ENCODE measurements at places on chromosomes 4 and X.

- DNase-seq: no peak
Measured at GRCh38 chr4:1010395-1011021, 918 bp upstream of the FGFRL1 start.

DNA sequence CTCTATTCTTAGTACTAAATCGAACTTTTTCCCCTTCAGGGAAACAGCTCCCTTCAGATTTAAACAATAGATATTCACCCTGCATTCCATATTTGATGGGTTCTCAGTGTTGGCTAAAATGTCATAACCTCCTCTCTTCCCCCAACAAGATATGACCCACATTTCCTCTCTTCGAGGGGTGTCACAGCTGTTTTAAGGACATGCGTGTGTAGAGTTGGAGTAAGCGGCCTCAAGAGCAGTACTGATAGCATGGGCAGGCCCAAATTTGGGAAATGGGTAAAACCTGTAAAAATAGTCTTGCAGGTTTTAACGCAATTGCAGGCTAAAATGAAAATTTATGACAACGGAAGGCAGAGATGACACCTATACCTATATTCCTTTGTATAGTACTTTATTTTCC lies 28.7 kb downstream of the SAT1 start:
- no peak for DNase-seq

GRCh38 chr4:120071192-120071795 lies 4.6 kb upstream of the MAD2L1 start:
- DNase-seq: peak; percentile 18

DNA sequence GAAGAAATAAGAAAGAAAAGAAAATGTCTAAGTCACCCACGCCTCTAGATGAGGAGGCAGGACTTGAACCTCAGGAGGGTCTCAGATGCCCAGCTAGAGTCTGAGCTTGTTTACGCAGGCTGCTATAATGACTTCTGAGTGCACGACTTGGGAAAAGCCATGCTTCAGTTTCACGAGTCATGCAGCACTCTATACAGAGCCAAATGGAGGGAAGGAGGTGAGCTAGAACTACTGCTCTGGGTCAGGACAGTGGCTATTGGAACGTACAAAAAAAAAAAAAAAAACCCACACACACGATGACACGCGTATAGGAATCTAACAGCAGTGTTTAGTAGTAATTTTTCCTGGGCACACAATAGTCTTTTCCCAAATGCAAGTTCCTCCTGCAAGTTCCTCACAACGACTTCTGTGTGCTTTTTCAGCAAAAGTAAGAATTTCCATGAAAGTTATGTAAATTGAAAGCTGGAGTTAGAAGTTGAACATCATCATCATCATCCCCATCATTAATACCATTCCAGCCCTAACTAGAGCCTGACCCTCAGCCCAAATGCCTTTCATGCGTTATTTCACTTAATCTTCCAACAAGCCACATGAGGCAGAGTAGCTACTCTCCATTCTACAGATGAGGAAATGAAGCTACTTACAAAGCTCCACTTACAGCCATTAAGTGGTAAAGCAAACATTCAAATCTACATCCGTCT lies 36.6 kb downstream of the IRF2 start:
- DNase-seq: no peak

DNA sequence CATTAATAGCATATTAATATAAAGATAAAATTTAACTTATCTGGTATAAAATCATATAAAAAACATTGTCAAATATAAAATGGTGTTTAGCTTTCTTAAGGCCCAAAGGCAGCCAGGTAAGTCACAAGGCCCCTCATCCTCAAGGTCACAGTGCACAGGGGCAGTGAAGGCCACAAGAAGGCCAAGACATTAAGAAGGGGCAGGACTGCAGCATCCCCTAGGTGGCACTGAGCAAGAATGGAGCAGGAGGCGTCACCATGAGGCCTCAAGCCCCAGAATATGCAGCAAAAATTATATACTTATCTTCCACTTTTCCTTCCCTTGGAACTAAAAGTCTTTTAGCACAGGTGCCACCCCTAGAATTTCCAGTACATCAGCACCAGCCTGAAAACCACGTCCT lies 49.5 kb upstream of the MAGEA8 start:
- DNase-seq: no peak

DNA sequence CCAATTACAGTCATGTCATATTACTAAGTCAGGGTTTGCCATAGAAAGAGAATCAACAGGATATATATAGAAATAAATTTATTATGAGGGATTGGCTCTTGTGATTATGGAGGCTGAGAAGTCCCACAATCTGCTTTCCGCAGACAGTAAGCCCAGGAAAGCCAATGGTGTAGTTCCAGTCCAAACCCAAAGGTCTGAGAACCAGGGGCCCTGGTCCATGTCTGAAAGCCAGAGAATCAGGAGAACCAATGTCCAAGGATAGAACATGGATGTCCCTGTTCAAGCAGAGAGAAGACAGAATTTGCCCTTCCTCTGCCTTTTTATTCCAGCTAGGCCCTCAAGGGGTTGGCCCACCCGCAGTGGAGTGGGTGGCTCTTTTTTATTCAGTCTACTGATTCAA lies 25.6 kb downstream of the FABP2 start:
- DNase-seq: no peak

DNA sequence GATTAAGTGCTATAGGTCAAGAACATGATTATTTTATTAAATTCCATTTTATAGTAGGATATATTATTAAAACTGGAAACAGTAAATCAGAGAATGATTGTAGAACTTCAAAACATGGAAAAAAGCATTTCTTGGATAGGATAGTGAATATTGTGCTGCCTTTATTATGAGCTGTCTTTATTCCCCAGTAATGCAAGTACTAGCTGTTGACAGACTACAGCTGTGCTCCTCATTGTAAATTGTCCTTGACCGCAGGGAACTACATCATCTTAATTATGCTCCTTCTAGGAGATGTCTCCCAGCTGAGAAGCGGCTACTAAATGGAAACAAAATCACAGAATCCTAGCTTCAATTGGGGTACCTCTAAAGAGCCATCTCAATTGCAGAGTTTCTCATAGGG lies 1457.2 kb upstream of the PCDH7 start:
- no peak for DNase-seq

GRCh38 chr4:13537832-13538177 lies 6.5 kb downstream of the NKX3-2 start:
- no peak for DNase-seq

DNA sequence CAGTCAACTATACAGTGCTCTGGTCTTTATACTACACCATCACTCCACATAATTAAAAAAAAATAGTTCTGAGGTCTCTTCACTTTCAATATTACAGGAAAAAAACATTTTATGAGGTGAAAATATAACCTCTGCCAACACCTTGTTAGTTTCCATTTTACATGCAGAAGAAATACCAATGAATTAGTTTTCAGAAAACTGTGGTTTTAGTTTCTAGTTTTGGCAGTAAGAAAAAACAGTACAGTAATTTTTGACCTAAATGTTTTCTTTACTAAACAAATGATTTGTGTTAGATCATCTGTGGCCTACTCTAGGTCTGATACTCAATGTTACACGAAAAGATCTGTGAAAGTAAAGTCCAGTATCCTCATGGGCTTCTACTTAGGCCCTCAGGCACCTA lies 10.0 kb downstream of the SULT1E1 start:
- DNase-seq: no peak

GRCh38 chr4:87704001-87704400 lies 53.9 kb downstream of the DMP1 start:
- DNase-seq: no peak

DNA sequence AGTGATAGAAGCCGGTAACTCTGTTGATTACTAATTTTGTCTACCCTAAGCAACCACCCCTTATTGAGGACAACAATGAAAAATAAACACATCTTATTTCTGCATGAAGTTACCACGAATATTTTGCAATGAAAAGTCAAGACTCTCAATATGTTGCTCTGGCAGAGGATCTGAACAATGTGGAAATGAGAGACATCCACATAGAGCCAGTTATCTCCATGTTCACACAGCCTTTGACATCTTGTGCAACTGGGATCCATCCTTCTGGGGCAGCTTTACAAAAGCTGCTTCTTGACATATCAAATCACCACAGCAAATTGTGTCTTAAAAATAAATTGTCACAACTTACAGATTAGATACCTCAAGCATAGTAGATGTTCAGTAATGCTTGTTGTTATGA lies 10.2 kb downstream of the EDNRA start:
- no peak for DNase-seq

- no peak for DNase-seq
Measured at GRCh38 chrX:123277347-123277746, 93.3 kb downstream of the GRIA3 start.

DNA sequence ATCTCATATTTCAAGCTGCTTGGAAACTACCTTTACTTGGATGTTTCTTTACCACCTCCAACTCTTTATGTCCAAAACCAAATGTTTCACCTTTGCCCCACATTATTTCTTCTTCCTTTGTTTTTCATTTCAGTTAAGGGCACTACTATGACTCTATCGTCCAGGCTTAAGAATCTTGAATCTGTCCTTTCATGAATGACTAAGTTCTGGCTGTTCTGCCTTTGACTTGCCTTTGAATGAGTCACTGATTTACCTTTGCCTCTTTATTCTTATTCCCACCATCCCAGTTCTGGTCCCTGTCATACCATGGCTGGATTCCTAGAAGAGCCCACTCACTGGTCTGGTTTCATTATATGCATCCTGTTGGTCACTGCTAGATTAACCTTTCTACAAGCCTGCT lies 30.6 kb upstream of the PLAC1 start:
- no peak for DNase-seq

DNA sequence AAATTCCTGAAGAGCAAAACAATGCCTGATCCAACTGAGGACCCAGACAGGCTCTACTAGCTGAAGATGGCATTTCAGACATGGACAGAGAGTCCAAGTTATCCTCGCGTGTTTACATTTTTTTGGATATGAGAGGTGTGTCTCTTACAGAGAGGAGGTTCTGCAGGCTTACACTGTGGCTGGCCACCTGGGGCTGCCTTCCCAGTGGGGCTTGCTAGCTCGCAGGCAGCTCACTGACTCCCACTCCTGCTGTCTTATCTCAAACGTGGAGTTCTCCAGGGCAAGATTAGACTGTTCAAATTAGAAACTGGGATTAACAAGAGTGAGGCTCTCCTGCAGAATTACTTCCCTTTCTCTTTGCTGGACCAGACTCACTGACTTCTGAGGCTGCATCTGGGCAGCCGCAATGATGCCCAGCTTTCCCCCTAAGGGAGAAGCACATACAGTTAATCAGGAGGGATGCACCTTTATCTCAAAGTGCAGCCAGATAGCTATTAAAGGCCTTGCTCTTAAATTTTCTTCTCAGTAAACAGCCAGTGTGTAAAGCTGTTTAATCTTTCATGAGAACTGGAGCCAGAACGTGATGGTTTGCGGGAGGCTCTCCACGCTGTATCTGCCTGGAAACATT lies 123.0 kb downstream of the ENPP6 start:
- DNase-seq: no peak

DNA sequence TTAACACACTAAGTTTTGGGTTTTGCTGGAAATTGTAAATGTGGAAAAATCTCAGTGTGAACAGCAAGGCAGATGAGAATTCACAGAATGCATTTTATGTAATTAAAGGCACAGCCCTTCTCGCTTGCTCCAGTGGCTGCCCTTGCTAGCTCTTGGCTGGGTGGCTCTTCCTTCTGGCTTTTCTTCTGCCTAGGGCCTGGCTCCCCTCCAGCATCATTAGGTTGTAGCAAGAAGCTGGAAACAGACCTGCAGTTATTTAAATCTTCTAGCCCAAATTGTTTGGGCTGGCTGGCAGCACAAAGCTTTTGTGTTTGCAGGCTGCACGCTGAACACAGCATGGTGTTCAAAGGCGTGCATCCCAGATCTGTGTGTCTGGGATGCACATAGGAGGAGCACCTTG lies 56.5 kb downstream of the LIMCH1 start:
- DNase-seq: peak; percentile 83

- no peak for DNase-seq
Measured at GRCh38 chr4:8231551-8232049, 32.5 kb downstream of the SH3TC1 start.

DNA sequence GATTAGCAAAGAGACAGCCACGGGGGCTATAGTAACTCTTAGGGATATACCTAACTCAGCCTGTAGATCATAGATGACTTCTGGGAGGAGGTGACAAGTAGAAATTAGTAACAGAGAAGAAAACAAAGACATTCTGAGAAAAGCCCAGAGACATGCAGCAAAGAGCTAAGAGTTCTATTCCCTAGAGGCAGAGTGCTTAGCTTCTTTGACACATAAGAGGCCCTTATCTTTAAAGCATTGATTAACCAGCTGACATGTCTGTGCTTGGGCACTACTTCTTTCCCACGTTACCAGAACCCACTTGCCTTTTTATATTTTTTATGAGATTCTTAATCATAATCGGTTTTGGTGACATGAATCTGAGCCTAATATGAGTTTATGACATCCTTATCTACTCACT lies 179.5 kb downstream of the GABRB1 start:
- DNase-seq: no peak

DNA sequence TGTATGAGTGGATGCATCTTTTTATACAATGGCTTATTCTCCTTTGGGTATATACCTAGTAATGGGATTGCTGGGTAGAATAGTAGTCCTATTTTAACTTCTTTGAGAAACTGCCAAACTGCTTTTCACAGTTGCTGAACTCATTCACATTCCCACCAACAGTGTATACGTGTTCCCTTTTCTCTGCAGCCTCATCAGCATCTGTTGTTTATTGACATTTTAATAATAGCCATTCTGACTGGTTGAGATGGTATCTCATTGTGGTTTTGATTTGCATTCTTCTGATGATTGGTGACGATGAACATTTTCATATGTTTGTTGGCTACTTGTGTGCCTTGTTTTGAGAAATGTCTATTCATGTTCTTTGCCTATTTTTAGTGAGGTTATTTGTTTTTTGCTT lies 687.0 kb upstream of the EPHA5 start:
- peak; percentile 52 for DNase-seq

- no peak for DNase-seq
Measured at GRCh38 chrX:119753639-119754257, 4.6 kb upstream of the SOWAHD start.

GRCh38 chrX:49172280-49172780 lies 632 bp downstream of the PLP2 start:
- DNase-seq: peak; percentile 12

- DNase-seq: no peak
Measured at GRCh38 chr4:42817913-42818312, 74.6 kb upstream of the GRXCR1 start.

DNA sequence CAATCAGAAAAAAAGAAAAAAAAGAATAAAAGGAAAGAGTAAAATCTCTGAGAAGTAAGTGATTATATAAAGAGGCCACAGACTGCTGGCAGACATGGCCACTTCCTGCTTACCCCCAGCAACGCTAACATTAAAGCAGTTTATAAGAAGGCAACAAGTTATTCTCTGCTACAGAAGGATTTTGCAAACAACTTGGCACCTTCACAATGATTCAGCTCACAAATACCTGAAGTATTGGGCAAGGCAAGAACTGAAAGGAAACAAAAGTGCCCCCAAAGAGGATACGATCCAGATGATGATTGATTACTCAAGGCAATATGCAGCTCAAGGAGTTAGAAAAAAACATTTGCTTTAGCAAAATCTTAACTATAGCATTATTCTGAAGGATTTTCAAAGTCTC lies 718.8 kb downstream of the KLHL13 start:
- no peak for DNase-seq

GRCh38 chrX:69361311-69361845 lies 142.7 kb upstream of the NALF2 start:
- no peak for DNase-seq

- DNase-seq: no peak
Measured at GRCh38 chr4:47533689-47534347, 48.7 kb downstream of the ATP10D start.

All from NCI-H446 treated with DMSO at 0.1 percent for 48 hours (cell line).